GM10248 (cell line): ENCODE measurements at places on chromosomes 11 and 22.

GRCh38 chr11:94599510-94599909 lies 32.3 kb downstream of the PIWIL4 start:
- no peak for DNase-seq

GRCh38 chr11:36030731-36031281 lies 86.9 kb downstream of the LDLRAD3 start:
- DNase-seq = no peak

- no peak for DNase-seq
These were observed 26.9 kb upstream of the HMGXB4 start for GRCh38 chr22:35230417-35230816.

DNA sequence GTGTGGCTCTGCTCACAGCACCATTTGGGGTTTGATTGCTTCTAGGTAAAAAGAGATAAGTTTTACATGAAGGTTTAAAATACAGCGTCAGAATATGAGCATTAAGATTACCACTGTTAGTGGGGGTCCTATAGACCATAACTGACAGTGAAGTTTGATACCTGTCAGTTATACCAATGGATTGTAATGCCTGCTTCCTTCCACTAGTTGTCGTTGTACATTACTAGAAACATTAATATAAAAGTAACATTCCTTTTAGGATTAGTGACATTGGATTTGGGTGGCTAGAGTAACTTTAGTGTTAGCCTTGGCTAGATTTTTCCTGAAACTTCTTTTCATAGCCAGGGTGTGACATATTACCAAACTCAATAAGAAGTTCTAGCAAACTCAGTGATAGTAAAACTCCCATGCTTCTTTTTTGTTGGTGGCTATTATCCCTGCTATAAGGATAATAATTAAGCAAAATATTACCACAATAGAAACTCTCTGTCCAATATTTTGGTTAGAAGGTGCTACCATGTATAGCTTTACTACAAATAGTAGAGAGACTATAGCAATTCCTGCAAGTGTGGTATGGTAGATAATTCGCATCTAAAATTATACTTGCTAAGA lies 57.1 kb downstream of the FAM181B start:
- no peak for DNase-seq

DNA sequence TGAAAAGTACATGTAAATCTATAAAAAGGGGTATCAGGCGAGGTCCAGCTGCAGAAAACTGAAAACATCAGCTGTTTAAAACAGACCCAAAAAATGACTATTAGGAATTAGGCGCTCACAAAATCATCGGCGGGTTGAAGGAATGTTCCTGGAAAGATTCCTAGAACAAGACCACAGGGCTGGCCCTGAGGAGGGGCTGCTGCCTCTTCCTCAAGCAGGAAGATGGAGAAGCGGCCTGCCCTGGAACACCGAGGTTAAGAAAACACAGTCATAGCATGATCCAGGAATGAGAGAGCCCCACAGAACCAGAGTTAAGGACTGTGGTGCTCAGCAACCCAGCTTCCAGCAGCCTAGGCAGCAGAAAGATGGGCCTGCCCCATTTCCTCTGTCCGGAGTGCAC lies 78.4 kb downstream of the C11orf91 start:
- no peak for DNase-seq

- DNase-seq = no peak
These were observed 26.8 kb downstream of the PARVB start for GRCh38 chr22:44050766-44051355.

DNA sequence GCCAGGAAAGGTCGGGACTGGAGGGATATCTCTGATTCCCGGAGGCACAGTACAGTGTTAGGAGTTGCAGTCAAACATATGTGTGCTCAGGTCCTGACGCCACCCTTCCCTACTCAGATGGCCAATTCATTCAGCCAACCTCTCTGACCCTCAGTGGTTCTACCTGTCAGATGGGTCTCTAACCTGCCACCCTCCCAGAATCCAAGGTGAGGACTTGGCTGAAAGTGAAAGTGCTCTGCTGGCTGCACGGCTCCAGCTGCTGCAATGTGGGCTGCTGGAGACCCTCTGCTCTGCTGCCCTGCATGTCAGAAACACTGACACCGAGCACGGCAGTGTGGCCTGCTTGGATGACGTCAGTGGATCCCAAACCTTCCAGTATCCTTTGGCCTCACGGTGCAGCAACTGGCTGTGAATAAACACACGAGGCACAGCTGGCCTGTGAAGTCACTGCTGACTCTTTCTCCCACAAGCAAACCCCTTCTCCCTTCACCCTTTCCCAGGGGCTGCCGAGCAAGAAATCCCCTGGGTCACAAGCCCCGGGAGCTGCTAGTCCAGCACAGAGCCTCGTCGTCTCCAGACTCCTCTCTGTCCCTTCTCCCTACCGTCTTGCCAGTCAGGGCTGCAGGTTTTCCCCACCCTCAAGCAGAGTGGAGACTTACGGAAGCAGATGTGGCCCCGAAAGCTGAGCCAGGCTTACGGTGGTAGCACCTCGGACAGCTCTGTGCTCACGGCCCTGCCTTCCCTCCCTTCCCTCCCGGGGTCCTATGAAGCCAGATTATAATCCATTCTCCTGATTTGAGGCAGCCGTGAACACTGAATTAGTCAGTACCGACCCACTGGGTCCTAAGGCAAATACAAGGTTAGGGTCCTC lies 24.3 kb downstream of the KIAA0930 start:
- no peak for DNase-seq

GRCh38 chr11:116876656-116877055 lies 39.2 kb upstream of the APOA1 start:
- no peak for DNase-seq

GRCh38 chr11:131654849-131655248 lies 284.4 kb downstream of the NTM start:
- no peak for DNase-seq

- peak; percentile 45 for DNase-seq
These were observed 54.0 kb downstream of the MIAT start for GRCh38 chr22:26711205-26711963.

DNA sequence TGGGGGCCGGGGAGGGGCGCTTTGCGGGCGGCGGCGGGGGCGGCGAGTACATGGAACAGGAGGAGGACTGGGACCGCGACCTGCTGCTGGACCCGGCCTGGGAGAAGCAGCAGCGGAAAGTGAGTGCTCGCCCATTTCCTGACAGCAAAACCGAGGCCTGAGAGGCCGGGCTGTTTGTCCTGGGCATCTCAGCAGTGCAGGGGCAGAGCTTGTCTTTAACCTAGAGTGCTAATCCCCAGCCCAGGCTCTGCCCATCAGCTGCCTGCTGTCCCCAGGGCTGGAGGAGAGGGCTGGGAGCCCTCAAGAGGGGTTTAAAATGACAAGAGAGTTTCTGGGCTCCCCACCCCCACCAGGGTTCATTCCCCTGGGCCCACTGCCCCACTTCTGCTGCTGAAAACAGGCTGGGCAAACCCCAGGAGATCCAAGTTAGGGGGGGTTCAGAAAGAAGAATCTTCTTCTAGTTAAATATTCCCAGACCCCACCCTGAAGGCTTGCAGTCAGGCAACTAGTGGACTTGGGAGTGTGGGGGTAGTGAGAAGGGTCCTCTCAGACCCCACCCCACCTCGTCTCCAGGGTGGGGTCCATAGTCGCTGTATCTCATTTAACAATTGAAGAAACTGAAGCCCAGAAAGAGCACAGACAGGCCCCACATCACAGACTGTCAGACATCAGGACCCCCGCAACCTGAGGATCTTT lies 411 bp downstream of the ACTN3 start:
- DNase-seq = no peak

- DNase-seq = no peak
These were observed 3.2 kb downstream of the ARHGEF12 start for GRCh38 chr11:120339394-120339890.

DNA sequence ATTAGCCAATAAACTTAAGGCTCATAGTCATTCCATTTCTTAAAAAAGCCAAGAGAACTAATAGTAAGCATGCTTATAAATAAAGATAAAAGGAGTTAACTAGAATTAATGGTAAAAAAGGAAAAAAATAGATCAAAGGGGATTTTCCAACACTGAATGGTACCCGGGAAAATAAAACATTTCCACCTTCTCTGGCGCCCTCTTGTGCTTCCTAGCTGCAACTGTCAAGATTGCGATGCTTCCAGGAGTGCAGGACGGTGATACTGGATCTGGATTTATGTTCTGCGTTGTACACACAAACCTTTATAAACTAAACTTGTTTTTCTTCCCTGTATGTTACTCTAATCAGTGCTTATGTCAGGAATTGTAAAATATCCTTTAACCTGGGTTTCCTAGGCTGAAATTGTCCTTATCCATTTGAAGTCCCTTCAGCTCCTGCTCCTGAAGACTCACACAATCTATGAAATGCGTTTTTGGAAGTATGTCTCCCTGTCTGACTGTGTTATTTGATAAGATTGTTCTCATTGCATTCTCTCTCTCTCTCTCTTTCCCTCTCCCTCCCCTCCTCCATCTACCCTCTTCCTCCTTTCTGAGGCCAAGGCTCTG lies 9.6 kb upstream of the HTATIP2 start:
- peak; percentile 35 for DNase-seq

DNA sequence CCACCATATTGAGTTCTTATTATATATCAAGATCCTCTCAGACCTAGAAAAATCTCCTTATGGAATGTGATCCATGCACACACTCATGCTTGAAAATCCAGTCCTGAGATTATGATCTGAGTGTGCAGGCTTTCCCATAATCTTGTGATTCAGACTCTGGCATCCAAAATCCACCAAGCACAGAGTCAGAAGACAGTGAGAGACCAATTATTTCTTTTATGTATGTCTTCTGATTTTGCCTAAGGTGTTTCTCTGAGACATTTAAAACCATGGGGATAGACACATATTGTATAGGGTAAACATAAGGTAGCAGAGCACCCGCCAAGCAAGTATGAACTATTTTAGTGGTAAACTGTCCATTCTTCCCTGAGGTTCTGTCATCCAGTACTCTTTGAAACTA lies 52.0 kb upstream of the MMP13 start:
- DNase-seq = no peak

- no peak for DNase-seq
These were observed 80.2 kb downstream of the PLEKHA7 start for GRCh38 chr11:16933756-16934603.

GRCh38 chr11:117997823-117998579 lies 11.8 kb downstream of the IL10RA start:
- DNase-seq = peak; percentile 68
